ENCODE measurements at places on chromosomes 5 and 9.

GRCh38 chr5:165083394-165083793, 1578.0 kb downstream of the MAT2B start:
- DNase-seq: no peak

- DNase-seq: peak; percentile 72
Measured at GRCh38 chr5:179731791-179732411, 721 bp upstream of the MAML1 start.

DNA sequence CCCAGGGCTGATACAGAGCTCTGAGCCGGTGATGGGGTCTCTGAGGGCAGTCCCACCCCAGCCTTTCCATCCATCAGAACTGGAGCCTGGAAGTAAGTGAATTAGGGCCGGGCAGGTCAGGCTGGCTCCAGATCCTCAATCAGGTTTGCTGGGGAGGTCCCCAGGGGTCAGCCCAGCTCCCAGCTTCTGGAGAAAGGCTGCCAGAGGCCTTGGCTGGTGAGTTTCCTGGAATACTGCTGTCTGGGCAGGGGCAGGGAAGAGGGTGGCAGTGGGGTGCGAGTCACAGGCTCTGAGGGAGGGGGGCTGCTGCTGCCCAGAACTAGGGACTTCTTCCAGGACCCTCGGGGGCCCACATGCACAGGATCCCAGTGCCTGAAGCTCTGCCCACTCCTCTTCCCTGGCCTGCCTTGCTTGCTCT, 200.6 kb upstream of the MVB12B start:
- DNase-seq: no peak

DNA sequence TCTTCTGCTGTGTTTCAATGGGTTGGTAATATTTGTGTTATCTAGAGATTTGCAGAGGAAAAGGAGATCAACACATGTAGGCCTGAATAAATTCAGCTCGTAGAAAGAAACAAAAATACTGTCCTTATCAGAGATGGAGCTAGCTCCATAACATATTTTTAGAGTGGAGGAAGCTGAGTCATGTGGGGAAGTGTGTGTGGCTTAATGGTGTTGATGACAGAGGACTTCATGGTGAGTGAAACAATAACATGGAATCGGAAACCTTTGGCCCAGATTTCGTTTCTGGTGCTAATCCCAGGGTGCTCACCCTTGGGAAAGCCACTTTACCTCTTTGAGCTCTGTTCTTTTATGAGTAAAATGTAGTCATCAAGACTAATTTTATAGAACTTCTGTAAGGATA, 825.0 kb downstream of the TLR4 start:
- DNase-seq: peak; percentile 61

GRCh38 chr5:111733571-111733970, 23.4 kb downstream of the NREP start:
- DNase-seq: no peak

DNA sequence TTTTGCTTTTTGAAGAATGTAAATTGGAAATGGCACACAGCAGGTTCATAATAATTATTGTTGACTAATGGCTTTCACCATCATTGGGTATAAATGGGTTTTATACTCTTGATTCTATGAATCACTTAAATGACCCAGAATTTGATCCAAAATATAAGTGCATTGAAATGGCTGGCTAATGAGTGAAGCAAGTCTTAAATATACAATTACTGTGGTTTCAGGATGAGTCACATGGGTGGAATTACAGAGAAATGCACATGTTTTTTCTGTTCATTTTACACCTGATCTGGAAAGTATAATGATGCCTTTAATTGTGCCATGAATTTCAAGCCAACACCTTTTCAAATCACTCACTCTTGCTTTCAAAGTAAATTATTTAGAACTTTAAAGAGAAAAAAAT, 380.8 kb upstream of the CD180 start:
- no peak for DNase-seq

- DNase-seq: no peak
Measured at GRCh38 chr9:81460693-81461092, 228.7 kb downstream of the TLE1 start.

GRCh38 chr9:114824110-114824509, 18.3 kb upstream of the TNFSF15 start:
- no peak for DNase-seq

DNA sequence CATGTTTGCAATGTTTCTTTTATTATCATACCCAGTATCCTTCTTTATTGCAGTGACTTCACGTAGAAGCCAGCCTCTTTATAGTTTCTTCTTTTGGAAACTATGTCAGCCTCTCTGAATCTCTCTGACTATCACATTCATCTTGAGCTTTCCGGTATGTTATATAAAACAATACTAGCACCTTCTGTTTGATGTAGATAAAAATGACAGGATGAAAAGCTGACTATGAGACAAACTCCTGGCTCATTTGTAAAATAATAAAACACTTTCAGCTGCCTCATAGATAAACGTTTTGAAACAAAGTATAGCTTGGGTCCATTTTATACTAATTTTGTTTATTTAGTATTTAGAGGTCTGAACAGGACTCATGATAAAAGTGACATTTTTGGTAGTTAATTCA, 1145.4 kb upstream of the NUDT12 start:
- no peak for DNase-seq

DNA sequence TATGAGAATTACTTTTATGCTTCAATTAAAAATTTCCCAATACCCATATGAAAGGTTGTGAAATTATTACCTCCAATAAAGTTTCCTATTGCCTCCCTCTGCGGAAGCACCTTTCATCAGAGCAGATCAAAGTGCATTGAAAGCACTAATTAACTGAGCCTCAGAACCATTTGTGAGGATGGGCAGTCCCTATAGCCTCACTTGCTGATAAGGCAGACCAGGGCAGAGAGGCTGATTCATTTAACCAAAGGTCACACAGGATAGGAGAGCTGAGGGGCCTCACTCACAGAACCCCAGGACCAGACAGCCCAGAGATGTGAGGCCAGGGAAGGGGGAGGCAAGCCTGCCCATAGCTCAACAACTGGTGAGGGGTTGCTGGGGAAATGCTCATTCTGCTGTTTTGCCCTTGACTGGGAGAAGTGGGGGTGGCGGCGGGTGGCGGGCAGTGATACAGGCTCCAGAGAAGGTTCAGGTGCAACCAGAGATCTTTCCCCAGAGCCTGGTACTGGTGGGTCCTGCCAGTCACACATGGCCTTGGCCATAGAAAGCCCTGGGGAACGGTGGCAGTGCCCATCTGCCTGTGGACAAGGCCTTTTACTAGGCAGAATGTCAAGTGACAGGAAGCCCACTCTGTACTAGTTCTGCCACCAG, 57.9 kb downstream of the MACROH2A1 start:
- no peak for DNase-seq

GRCh38 chr9:32879335-32879734, 96.0 kb downstream of the TMEM215 start:
- no peak for DNase-seq

- DNase-seq: no peak
Measured at GRCh38 chr5:10149911-10150310, 99.8 kb downstream of the ATPSCKMT start.

DNA sequence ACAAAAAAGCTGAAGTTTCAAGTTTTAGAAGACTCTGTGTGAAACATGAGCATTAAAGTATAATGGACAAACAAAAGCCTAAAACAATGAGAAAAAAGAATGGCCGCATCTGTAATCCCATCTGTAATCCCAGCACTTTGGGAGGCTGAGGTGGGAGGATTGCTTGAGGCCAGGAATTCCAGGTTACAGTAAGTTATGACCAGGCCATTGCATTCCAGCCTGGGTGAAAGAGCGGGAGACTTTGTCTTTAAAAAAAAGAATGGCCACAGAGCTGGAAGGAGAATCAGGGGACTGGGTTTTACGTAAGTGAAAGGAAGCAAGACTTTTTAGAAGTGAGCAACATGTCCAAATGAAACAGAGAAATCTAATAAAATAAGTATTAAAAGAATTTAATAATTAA, 2.6 kb upstream of the ATG10 start:
- DNase-seq: no peak

GRCh38 chr9:27433631-27434325, 90.3 kb upstream of the IFNK start:
- no peak for DNase-seq

DNA sequence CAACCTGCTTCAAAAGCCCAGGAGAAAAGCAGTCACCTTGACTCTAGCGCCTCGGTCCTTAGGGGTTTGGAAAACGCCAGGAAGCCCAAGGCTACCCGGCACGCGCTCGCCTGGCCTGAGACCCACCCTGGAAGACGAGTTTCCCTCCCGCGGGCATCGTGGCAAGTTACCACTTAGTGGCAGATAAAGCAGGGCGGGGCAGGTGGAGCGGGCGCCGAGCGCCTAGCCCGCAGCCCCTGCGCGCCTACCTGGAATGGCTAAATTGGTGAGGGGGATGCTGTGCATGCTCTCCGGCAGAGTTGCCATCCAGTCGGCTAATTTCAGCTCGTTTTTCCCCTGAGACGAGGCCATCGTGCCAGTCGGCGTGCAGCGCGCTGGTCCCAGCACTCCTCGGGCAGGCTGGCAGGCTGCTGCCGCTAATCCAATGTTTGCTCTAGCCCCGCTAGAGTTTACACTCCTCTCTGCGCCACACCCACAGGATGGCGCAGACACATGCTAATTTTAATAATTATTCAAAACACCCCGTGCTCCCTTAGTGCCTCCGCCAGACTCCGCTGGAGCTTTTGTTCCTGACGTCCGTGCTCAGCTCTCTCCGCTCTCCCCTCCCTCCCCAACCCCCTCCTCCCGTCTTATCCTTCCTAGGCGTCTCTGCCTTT, at the start of gene PLCXD3:
Gene PLCXD3, minus strand, starts transcription at position 426 of the 656 bp plus-strand sequence. Its CDS starts 75 bp downstream, at position 351.
- no peak for DNase-seq

GRCh38 chr9:106177216-106177615, 482.9 kb downstream of the TMEM38B start:
- no peak for DNase-seq

DNA sequence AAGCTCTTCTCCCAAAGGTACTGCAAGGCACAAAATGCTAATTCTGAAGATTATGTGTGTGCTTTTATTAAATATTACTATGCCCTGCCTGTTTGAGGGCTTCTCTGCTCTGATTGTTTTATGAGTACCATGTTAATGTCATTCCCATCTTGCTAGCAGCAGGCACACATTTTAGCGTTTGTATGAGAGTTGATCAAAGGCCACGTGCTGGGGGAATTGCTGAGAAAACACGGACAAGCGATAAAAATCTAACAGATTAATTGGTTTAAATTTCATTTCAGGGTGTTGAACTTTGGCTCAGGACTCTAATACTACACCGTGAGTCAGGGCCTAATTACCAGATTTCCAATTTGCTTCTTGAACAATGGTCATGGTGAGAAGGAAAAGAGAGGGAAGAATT, 298.4 kb downstream of the EBF1 start:
- no peak for DNase-seq

DNA sequence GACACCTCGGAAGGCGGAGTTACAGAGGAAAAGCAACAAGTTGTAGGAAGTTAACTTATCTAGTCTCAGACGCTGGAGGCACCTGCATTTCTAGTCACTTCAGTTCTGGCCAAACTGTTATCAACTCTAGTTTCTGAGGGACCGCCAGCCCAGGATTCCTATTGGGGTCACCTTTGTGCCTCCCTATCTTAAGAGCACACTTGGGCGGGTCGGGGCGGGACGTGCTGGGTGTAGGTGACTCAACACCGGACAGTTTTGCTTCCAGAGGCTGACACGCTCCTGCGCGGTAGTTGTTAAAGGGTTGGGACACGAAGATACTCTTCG, 679 bp upstream of the KDM4C start:
- peak; percentile 50 for DNase-seq

- DNase-seq: peak; percentile 93
Measured at GRCh38 chr5:127820910-127821553, 117.8 kb downstream of the CCDC192 start.

GRCh38 chr5:10591966-10592365, 28.1 kb downstream of the ANKRD33B start:
- no peak for DNase-seq

- peak; percentile 49 for DNase-seq
Measured at GRCh38 chr9:129131300-129132145, 20.3 kb downstream of the PTPA start.

DNA sequence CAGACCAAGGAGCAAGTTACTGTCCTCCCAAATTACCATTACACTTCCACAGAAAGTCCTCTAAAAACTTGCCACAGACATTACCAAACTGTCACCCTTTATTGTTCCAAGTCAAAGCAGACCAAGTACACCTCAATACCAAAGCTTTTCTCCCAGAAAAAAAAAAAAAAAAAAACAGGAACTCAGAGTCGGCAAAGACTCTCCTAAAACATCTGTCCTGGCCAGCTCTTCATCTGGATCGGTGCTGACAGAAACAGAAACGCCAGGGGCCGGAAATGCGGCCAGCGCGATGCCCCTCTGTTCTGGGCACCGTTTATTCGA, 718 bp downstream of the DEPDC1B start:
- DNase-seq: no peak

DNA sequence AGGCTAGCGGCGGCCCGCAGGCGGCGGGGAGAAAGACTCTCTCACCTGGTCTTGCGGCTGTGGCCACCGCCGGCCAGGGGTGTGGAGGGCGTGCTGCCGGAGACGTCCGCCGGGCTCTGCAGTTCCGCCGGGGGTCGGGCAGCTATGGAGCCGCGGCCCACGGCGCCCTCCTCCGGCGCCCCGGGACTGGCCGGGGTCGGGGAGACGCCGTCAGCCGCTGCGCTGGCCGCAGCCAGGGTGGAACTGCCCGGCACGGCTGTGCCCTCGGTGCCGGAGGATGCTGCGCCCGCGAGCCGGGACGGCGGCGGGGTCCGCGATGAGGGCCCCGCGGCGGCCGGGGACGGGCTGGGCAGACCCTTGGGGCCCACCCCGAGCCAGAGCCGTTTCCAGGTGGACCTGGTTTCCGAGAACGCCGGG, 253 bp downstream of the SLC12A2 start:
- no peak for DNase-seq

GRCh38 chr5:179901915-179902762, 5.6 kb downstream of the TBC1D9B start:
- DNase-seq: no peak

DNA sequence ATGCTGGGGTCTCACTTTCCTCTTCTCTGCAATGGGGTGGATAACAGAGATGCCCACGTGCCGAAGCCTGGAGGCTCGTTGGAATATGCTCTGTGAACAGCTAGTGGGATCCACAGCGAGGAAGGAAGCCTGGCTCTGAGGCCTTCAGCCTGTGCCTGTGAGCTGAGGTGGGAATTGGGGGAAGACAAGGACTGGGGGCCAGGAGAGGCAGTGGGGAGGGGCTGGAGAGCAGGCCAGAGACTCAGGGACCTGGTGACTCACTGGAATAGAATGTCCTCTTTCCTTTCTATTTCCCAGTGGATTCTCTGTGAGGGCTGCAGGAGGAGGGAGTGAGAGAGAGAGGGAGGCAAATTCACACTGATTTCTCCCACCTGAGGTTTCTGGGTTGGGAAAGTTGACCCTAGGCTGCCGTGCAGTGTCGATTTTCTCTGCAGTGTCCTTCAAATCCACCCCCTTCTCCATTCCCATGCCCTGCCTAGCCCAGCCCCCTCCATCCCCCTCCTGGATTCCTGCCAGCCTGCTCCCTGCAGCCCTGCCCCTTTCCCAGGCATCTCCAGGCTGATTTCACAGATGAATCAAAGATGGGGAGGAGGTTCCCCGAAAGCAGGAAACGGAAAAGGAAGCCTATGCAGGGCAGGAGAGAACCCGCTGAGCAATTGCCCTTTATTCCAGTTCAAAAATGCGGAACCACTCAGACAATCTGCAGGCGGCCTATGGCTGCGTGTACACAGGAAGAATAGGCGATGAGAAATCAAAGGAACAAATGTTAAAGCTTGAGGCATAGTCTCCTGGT, 1.4 kb upstream of the SPAAR start:
- peak; percentile 90 for DNase-seq

GRCh38 chr9:120712539-120713031, 1.7 kb downstream of the MEGF9 start:
- DNase-seq: peak; percentile 46

GRCh38 chr9:109401990-109402318, 81.1 kb upstream of the EPB41L4B start:
- no peak for DNase-seq
